ENCODE measurements at places on chromosomes 1 and 21. TPM values are rescaled to one million over a fixed set of nuclear protein-coding genes. Genes with fewer than 3 reads are reported as not detected.

Gene LRRN2
- not detected for total RNA-seq

DNA sequence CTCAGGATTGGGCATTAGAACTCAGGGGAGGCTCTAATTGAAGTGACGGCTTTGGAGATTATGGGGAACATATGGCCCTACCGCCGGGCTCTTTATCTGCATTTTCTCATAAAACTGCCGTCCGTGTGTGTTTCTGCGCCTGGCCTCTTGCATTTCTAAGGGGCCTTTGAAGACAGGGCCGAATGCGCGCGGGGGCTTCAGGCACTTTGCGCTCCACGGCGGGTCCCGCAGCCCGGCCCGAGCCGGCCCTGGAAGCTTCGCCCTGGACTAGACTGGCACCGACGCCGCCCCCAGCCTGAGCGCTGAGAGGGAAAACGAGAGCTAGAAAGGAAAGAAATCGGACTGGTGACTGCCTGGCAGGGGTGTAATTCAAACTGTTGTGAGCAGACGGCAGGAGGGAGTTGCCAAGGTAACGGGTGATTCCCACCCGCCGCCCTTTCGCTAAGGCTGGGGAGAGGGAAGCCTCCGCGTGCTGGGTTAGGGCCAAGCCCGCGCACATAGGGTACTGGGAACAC lies 120.7 kb downstream of the LMX1A start:
- peak overlapping the region; percentile 61 for H3K4me3 ChIP-seq
- DNase-seq: no peak
- no peak overlapping the region for H3K27ac ChIP-seq
- peaks cover 10% of the 10 kb centered on the region for H3K4me1 ChIP-seq
- H3K36me3 ChIP-seq: no peaks in the 10 kb centered on the region

Gene FCGR3A
- not detected for total RNA-seq

GRCh38 chr1:99766378-99766800 lies at the start of gene FRRS1:
TSS of gene FRRS1 (minus strand) at chr1:99766635. CDS start at chr1:99748768, 17,867 bp downstream.
- H3K36me3 ChIP-seq: no peaks in the 10 kb centered on the region
- peak within 1 kb of the TSS; percentile 78 for H3K27ac ChIP-seq
- peaks cover 34% of the 10 kb centered on the region for H3K4me1 ChIP-seq
- DNase-seq: no peak
- peaks cover 5% of the 10 kb centered on the region for H3K27me3 ChIP-seq

DNA sequence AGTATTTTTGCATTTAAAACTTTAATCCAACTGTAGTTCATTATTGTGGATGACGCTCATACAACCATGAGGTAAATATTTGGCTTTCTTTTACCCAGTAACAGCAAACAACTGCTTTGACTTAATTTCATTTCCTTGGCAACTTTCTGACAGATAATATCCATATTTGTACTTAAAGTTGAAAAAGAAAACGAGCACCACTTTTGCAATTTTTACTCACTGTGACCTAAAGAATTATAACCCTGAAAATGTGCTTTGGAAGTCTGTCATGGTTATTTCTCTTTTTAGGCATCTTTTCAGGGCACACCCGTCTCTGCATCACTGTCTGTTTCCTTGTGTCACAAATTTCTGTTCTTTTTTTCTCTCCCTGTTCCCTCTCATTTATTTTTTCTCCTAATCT lies 918 bp upstream of the CD2 start:
- H3K4me1 ChIP-seq: no peaks in the 10 kb centered on the region
- H3K27ac ChIP-seq: no peak overlapping the region
- H3K4me3 ChIP-seq: no peak overlapping the region
- no peaks in the 10 kb centered on the region for H3K36me3 ChIP-seq
- peaks cover 22% of the 10 kb centered on the region for H3K27me3 ChIP-seq
- DNase-seq: no peak

GRCh38 chr1:59601811-59602210 lies 212.9 kb upstream of the HOOK1 start:
- no peak overlapping the region for H3K27ac ChIP-seq
- H3K27me3 ChIP-seq: no peaks in the 10 kb centered on the region
- no peaks in the 10 kb centered on the region for H3K36me3 ChIP-seq

Gene KDF1
- not detected for total RNA-seq

GRCh38 chr1:199168888-199169585 lies 530.2 kb downstream of the PTPRC start:
- no peak for DNase-seq
- no peak overlapping the region for H3K4me3 ChIP-seq
- no peak overlapping the region for H3K27ac ChIP-seq
- peaks cover 6% of the 10 kb centered on the region for H3K4me1 ChIP-seq
- no peaks in the 10 kb centered on the region for H3K27me3 ChIP-seq

Gene MYOC
- total RNA-seq: not detected

- no peak overlapping the region for H3K4me3 ChIP-seq
- H3K4me1 ChIP-seq: peaks cover 4% of the 10 kb centered on the region
- DNase-seq: peak; percentile 53
- H3K27me3 ChIP-seq: no peaks in the 10 kb centered on the region
- no peak overlapping the region for H3K27ac ChIP-seq
Measured at GRCh38 chr1:225476100-225476511, 48.3 kb upstream of the LBR start.

GRCh38 chr1:234107416-234108021 lies 203.0 kb downstream of the SLC35F3 start:
- peaks cover 11% of the 10 kb centered on the region for H3K27me3 ChIP-seq
- no peak for DNase-seq
- H3K27ac ChIP-seq: no peak overlapping the region
- no peak overlapping the region for H3K4me3 ChIP-seq
- peaks cover 1% of the 10 kb centered on the region for H3K4me1 ChIP-seq

DNA sequence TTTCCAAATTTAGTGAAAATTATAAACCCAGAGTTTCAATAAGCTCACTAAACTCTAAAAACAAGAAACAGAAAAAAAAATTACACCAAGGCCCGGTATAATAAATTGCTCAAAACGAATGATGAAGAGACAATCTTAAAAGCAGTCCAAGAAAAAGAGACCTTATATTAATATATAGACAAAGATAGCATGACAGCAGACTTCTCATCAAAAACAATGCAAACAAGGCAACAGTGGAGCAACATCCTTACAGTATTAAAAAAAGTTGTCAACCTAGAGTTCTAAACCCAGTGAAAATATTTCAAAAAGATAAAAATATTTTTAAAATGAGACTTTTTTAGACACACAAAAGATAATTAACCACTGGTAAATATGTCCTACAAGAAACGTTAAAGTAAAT lies 46.7 kb downstream of the KIFAP3 start:
- peaks cover 23% of the 10 kb centered on the region for H3K4me1 ChIP-seq
- H3K27me3 ChIP-seq: no peaks in the 10 kb centered on the region
- no peak for DNase-seq
- no peak overlapping the region for H3K4me3 ChIP-seq
- peaks cover 47% of the 10 kb centered on the region for H3K36me3 ChIP-seq

- no peaks in the 10 kb centered on the region for H3K4me1 ChIP-seq
- DNase-seq: no peak
- H3K4me3 ChIP-seq: no peak overlapping the region
- peaks cover 5% of the 10 kb centered on the region for H3K36me3 ChIP-seq
Measured at GRCh38 chr1:210351496-210351895, 22.8 kb downstream of the HHAT start.

Gene DIO1
- total RNA-seq: not detected

Gene FAAP20
- total RNA-seq: 90.4 TPM

GRCh38 chr1:244254467-244254866 lies 197.2 kb downstream of the ADSS2 start:
- H3K4me1 ChIP-seq: no peaks in the 10 kb centered on the region
- peak; percentile 56 for DNase-seq
- no peaks in the 10 kb centered on the region for H3K27me3 ChIP-seq

GRCh38 chr1:244918421-244919319 lies 54.3 kb upstream of the HNRNPU start:
- H3K27ac ChIP-seq: no peak overlapping the region
- H3K4me3 ChIP-seq: peak overlapping the region; percentile 84
- no peaks in the 10 kb centered on the region for H3K27me3 ChIP-seq
- no peaks in the 10 kb centered on the region for H3K36me3 ChIP-seq
- DNase-seq: no peak

GRCh38 chr1:94653454-94653853 lies 111.9 kb upstream of the F3 start:
- no peak overlapping the region for H3K4me3 ChIP-seq
- H3K4me1 ChIP-seq: peaks cover 4% of the 10 kb centered on the region
- no peak for DNase-seq
- no peaks in the 10 kb centered on the region for H3K36me3 ChIP-seq
- no peak overlapping the region for H3K27ac ChIP-seq

DNA sequence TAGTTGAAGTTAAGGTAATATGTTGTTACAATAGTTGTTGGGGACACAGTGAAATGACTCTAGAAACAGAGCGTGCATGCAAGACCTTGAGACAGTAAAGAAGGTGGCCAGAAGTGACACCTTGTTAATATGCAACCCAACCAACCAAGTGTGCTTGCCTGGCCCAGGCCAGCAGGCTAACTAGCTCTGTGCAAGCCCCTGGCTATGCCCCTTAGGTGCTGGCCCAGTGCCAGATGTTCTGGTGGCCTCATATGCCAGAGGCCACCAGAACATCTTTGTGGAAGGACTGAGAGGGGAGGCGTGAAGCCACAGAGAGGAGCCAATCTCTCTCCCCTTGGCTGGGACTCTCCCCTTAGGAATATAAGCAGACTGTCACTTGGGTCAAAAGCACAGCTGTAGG lies 111.2 kb upstream of the JUN start:
- peak; percentile 73 for DNase-seq
- H3K27me3 ChIP-seq: no peaks in the 10 kb centered on the region
- H3K27ac ChIP-seq: peak overlapping the region; percentile 33
- H3K4me1 ChIP-seq: peaks cover 26% of the 10 kb centered on the region
- no peaks in the 10 kb centered on the region for H3K36me3 ChIP-seq

GRCh38 chr1:64471218-64472039 lies 1.5 kb downstream of the CACHD1 start:
- peaks cover 15% of the 10 kb centered on the region for H3K27me3 ChIP-seq
- no peak for DNase-seq
- no peaks in the 10 kb centered on the region for H3K36me3 ChIP-seq

Gene RNF187
- 156 TPM for total RNA-seq

- H3K27ac ChIP-seq: peak overlapping the region; percentile 91
- H3K4me1 ChIP-seq: peaks cover 67% of the 10 kb centered on the region
- H3K36me3 ChIP-seq: peaks cover 52% of the 10 kb centered on the region
- no peak for DNase-seq
Measured at GRCh38 chr1:234603221-234604204, 6.5 kb downstream of the IRF2BP2 start.

DNA sequence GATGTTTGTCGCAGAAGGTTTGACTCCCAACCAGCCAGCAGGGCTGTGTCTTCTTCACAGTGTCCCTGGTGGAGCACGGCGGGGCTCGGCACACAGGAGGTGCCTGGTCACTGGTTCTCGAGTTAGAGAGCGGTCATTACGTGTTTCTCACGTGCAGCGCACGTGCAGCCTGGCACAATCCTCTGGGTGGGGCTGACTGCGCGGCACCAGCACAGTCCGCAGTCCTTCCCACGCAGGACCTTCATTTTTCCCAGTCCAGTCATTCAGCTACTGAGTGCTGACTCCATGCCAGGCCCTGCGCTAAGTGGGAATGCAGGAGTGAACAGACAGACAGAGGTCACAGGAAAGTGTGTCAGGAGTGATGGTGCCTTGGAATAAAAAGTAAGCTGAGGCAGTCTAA lies 46.2 kb upstream of the GPR153 start:
- no peak for DNase-seq
- H3K4me3 ChIP-seq: no peak overlapping the region
- H3K4me1 ChIP-seq: no peaks in the 10 kb centered on the region
- peaks cover 6% of the 10 kb centered on the region for H3K36me3 ChIP-seq
- H3K27ac ChIP-seq: no peak overlapping the region

Gene RGS8
- not detected for total RNA-seq

- no peaks in the 10 kb centered on the region for H3K36me3 ChIP-seq
- no peaks in the 10 kb centered on the region for H3K27me3 ChIP-seq
- H3K4me3 ChIP-seq: peak overlapping the region; percentile 65
Measured at GRCh38 chr1:234963904-234964702, 164.5 kb downstream of the TOMM20 start.
